ENCODE measurements at places on chromosomes 2 and 18. TPM values are rescaled to one million over a fixed set of nuclear protein-coding genes. Genes with fewer than 3 reads are reported as not detected.

DNA sequence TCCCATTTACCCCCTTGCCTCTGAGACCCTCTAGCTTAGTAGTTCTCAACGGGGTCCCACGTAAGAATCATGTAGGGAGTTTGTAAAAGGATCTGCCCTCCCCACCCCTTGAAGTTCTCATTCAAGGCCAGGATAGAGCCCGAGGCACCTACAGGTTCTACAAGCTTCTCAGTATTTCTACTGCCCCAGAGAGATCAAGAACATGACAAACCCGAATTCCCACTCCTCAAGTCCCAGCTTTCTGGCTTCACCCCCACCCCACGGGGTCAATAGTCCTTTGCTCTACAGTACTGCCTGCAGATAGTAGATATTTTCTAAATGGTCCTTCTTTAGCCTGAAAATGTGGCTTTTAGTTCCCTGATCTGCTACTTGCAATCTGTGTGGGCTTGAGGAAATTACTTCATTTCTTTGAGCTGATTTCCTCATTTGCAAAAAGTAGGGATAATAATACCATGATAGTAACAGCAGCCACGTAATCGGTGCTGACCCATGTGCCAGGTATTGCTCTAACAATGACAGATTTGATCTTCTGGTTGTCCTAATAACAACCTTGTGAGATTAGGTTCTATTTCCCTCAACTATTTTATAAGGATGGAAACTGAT, 7.1 kb downstream of the CIB4 start:
- H3K27ac ChIP-seq: no peak overlapping the region
- no peaks in the 10 kb centered on the region for H3K36me3 ChIP-seq
- no peaks in the 10 kb centered on the region for H3K27me3 ChIP-seq
- H3K4me3 ChIP-seq: no peak overlapping the region
- no peaks in the 10 kb centered on the region for H3K4me1 ChIP-seq

Gene MDH1
- polyA plus RNA-seq: 85.2 TPM

Gene NXPH2
- not detected for polyA plus RNA-seq

Gene SERPINB12
- not detected for polyA plus RNA-seq

Gene TUBB8B
- polyA plus RNA-seq: not detected

All from pancreas (tissue), 10 donors.